Cardiac fibroblast (primary cell): ENCODE measurements at places on chromosomes 4 and X.

DNA sequence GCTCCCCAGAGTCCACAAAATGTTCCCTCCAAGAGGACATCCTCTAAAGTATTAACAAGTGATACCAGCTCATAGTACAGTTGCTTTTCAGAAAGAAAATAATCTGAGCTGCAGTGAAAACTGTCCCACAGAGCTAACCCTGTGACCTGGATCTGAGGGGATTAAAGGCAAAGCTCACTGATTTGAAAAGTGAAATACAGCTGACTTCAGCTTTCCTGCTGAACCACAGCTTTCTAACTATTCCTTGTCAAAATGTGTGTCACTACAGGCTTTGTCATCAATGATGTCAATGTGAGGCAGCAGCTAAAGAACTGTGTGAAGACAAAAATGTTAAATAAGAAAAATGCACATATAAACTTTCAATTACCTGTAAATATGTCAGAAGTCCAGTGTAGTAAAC is 36.9 kb downstream of the DCHS2 start:
- DNase-seq = no peak

DNA sequence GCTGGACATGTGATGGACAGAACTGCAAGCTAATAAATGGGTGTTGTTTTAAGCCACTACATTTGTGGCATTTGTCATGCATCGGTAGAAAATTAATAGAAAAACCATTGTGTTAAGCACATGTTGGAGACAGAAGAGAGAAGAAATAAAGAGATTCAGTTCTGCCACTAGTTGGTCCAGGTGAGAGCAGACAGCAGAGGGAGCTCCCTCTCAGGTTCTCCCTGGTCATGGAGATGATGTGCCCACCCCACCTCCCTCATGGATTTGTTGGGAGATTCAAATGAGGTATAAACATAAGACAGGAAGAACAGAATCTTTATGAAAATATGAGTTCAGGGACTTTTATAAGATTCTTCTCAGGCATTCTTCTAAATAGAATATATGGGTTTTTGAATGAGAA is 36.8 kb upstream of the OCIAD2 start:
- no peak for DNase-seq

GRCh38 chr4:141899541-141899940 is 263.2 kb downstream of the IL15 start:
- DNase-seq = peak; percentile 12

DNA sequence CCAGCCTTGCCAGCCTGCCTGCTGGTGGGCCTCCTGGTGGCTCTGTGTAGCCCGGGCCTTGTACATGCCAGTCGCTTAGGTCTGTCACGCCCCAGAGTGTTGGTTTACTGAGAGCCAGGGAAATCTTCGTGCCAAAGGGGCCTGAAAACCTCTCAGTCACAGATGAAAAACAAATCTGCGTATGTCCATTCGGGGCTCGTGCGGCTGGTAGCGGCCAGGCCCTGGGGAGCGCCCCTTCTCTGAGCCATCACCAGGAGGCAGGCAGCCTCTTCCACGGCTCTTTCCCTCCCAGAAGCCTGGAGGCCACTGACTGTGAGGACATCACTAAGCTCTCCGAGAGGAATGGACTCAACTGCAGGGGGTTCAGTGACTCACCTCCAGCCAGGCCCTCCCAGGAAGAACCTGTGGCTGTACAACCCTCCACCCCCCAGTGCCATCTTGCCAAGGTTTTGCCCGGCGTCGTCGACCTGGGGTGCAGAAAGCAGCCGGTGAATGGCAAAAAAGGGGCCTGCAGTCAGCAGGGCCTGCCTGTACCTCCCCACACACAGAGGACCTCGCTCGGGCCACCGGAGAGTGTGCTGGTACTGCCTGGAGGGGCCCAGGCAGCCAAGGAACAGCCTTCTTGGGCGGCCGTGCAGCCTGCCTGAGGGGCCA is 162.2 kb downstream of the BCOR start:
- DNase-seq = no peak

- no peak for DNase-seq
These were observed 38.7 kb downstream of the COL25A1 start for GRCh38 chr4:109263721-109264120.

DNA sequence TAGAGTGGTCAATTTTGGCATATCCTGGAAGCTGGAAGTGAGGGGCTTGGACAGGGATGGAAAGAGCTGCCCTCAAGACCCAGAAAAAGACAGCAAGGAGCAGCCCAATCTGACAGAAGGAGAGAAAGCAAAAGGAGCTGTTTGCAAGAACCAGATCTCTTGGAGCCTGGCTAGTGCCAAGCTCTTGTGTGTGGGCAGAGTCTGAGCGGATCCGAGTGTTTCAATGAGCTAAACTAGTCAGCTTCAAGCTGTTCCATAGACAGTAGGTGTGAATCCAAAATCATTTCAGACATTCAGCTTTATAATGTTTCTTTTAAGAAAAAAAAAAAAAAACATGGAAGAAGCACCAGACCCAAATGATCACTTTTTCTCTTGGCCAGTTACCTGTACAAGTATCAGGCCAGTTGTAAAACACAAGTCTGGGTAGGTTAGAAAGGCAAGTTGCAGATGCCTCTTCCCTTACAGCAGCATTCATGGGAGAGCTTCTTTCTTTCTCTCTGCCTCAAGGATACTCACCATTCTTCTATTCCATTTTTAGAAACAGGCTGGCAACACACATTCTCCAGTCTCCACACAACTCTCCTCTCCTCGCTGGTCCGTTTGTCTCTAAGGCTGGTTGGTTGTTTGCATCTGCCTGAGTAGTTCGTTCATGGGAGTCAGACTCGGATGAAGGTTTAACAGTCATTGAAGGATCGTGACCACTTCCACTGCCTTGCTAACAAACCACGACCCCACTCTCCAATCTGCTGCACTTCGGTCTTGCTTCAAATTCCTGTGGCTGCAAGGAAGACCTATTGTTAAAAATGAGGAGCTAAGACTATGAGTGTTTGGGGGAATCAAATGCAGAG is 105.2 kb upstream of the GATB start:
- DNase-seq = no peak

- DNase-seq = no peak
These were observed 875 bp downstream of the RGS12 start for GRCh38 chr4:3293401-3294391.

GRCh38 chr4:105633241-105633640 is 75.2 kb downstream of the INTS12 start:
- DNase-seq = no peak

- no peak for DNase-seq
These were observed 907.8 kb downstream of the STPG2 start for GRCh38 chr4:97235521-97235920.

GRCh38 chr4:6162885-6163284 is 37.5 kb downstream of the JAKMIP1 start:
- DNase-seq = no peak

DNA sequence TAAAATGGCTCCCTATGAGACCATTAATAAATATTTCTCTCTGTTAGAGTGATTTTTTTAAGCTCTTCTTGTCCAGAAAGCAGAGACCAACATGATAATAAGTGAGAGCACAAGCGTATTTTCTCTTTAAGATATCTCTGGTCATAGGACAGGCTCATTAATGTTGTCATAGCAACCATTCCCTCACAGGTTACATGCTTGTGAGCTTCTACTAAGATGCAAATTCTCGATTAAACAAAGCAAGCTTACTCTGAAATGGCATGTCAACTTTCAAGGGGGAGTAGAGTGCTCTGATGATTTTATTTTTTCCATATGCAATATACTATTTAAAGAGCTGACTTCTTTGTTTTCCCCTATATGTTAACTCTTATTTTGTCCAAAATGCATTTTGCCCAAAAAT is 487.2 kb upstream of the LCORL start:
- DNase-seq = no peak

- DNase-seq = no peak
These were observed 158.4 kb downstream of the RAB28 start for GRCh38 chr4:13325744-13326143.

DNA sequence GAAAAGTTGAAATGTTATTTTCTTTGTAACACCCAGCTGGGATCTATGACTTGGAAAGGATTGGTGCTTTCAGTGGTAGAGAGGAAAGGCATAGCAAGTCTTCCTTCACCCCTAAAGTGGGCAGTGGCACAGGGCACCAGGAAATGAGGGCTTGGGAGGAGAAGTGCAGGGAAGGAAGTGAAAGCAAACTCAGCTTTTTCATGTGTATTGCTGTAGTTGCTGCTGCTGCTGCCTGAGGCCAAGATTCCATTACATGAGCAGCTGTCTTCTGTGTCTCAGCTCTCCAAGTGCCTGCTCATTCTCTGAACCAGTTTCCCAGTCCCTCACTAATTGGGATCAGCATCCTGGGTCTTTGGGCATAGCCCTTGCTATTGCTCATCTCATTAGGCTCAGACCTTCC is 2.6 kb downstream of the HCCS start:
- peak; percentile 16 for DNase-seq

- peak; percentile 67 for DNase-seq
These were observed 670.3 kb downstream of the IL1RAPL1 start for GRCh38 chrX:29257521-29257920.

GRCh38 chr4:81549984-81550383 is 78.3 kb upstream of the RASGEF1B start:
- no peak for DNase-seq

DNA sequence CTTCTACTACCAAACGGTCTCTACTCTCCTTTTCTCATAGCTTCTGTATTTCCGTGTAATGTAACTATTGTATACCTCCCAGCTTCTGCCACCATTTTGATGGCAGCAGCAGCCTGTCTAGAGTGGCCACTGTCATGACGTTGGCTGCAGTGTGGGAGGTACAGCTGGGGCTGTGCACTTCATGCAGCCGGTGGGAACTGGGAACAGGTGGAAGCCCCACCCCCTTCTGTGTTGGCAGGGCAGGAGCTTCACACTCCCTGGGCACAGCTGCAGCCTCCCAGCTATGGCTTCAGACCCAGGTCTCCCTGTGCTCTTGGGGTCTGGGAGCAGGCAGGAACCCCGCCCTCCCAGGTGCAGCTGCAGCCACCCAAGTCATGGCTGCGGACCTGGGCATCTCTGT is 49.8 kb upstream of the SEC24B start:
- no peak for DNase-seq

DNA sequence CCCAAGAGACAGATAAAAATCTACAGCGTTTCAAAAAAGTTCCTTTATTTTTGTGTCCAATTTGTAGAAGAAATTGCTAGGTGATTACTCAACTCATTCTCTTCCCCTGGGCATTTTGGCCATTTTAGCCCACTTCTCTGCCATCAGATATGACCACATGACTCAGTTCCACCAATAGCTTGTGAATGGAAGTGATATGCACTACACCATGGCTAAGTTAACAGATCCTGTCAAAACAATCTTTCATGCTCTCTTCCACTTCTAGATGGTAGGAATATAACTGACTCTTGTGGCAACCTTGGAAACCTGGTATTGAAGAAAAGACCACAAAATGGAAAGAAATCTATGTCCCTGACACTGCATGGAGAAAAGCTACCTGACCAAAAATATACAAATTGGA is 26.2 kb upstream of the FREM3 start:
- DNase-seq = no peak

DNA sequence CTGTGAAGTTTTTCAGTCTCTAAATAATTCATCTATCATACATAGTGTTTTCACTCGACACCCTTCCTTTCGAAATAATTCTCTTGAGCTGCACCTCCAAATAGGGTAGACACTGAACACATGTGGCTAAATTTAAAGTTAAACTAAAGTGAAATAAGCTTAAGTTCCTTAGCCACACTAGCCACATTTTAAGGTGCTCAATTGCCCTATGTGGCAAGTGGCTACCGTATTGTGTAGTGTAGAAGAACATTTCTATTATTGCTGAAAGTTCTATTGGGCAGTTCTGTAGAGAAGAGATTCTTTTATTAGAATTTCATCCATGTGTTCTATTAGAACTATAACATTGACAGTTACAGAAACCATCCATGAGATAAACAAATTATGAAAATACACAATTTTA is 107.0 kb upstream of the CTSO start:
- DNase-seq = no peak

- DNase-seq = no peak
These were observed 203.0 kb downstream of the CENPC start for GRCh38 chr4:67342291-67342690.

DNA sequence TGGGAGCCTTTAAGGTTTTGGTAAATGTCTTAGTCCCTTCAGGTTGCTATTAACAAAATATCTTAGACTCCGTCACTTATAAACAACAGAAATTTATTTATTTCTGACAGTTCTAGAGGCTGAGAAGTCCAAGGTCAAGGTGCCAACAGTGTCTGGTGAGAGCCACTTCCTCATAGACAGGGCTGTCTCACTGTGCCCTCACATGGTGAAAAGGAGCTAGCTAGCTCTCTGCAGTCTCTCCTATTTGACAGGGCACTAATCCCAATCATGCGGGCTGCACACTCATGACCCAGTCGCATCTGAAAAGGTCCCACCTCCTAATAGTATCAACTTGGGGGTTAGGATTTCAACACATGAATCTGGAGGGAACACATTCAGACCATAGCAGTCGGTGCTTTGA is 63.4 kb upstream of the KLF3 start:
- DNase-seq = no peak

GRCh38 chrX:17563076-17563475 is 174.2 kb upstream of the SCML1 start:
- DNase-seq = no peak

GRCh38 chr4:57044996-57045395 is 65.2 kb downstream of the IGFBP7 start:
- DNase-seq = peak; percentile 64

DNA sequence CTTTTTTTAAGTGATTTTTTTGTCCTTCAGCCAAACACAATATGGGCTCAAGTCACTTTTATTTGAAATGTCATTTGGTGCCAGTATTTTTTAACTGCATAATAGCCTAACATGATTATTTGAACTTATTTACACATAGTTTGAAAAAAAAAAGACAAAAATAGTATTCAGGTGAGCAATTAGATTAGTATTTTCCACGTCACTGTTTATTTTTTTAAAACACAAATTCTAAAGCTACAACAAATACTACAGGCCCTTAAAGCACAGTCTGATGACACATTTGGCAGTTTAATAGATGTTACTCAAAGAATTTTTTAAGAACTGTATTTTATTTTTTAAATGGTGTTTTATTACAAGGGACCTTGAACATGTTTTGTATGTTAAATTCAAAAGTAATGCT is 62.1 kb downstream of the EDNRA start:
- DNase-seq = peak; percentile 67

GRCh38 chr4:81565142-81565870 is 93.6 kb upstream of the RASGEF1B start:
- peak; percentile 47 for DNase-seq
